ENCODE measurements at places on chromosomes 4 and X.

GRCh38 chrX:2767631-2768455 lies 16.0 kb downstream of the XG start:
- no peak for DNase-seq

DNA sequence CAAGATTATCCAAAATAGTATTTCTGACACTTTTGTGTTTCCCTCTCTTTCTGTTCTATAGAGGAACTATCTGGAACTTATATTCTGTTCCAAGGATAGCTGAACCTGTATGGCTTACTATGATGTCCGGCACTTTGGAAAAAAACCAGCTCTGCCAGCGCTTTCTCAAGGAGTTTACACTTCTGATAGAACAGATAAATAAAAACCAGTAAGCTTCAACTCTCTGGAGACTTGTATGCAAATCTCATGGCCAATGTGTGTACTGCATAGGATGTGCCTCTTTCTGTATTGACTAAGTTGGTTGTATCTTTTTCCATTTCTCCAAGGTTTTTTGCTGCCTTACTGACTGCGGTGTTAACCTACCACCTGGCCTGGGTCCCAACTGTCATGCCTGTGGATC lies 92.5 kb downstream of the FNIP2 start:
- DNase-seq, result no peak

- DNase-seq, result no peak
Observed at GRCh38 chrX:153378607-153379006, 22.5 kb downstream of the PNMA6E start.

DNA sequence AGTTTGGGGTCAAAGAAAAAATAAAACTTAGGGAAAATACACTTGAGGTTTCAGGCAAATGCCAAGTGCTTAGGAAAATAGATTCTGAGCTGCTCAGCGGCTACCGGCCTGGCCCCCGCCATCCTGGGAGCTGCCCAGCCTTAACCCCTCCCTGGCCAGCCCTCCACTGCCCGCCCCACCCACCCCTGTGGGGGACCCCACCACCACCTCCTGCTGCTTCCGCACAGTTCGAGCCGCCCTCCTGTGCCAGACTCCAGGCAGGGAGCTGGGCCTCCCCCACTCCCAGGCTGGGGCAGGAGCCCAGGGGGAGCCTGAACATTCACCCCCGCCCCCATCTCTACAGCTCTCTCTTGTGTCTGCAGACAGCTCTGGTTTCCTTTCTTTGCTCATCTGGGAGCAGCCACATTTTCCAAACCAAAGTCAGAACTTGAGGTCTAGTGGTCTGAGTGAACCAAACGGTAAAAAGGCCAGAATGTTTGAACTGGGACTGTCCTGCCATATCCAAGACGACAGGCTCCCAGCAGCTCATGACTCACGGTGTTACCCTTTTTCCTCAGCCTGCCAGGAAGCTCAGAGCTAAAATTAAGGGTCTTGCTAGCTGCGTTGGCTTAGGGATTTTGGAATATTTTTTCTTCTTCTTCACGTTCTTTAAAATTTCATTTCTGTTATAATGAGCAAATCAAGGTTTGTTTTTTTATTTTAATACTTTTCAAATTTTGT lies 4.7 kb upstream of the FGFR3 start:
- DNase-seq, result no peak

DNA sequence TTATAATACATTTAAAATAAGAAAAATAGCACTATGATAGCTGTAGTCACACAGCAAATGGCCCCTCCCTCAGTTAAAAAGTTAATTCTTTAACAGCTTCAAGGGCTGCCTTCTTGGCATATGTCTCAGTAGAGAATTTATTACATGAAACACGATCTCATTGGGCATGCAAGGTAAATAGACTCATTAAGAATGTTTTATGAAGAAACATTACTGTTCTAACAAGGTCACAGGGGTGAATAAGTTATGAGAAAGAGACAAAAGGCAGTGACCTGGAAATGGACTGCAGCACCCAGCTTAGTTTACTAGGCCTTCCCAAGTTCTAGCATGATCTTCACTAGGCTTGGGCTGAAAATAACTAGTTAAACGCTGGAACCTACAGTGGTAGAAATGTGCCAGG lies 277.7 kb downstream of the NR3C2 start:
- no peak for DNase-seq

DNA sequence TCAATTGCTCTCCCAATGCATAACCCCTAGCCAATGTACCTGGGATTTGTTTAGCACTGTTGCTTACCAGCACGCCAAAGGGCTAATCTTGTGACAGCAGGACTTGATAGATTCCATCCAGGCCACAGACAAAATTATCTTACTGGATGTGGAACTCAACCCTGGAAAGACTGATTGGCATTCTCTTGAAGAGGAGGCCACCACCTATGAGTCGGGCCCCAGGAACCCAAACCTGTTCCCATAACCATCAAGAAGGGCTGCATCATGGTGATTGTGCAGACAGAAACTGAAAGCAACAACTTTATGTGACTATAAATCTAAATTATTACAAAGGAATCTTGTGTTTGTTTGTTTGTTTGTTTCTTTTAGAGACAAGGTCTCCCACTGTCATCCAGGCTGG lies 19.9 kb upstream of the TMEM255A start:
- no peak for DNase-seq

Data from CD4-positive, alpha-beta T cell treated with Interleukin-1 beta for 1 hour (primary cell).